Hepatocyte (in vitro differentiated cells): ENCODE measurements at places on chromosomes 1 and 21. TPM values are rescaled to one million over a fixed set of nuclear protein-coding genes. Genes with fewer than 3 reads are reported as not detected.

- DNase-seq = no peak
Observed at GRCh38 chr1:77316966-77317365, 35.1 kb downstream of the AK5 start.

GRCh38 chr1:37238364-37239224 lies 204.3 kb upstream of the GRIK3 start:
- DNase-seq = no peak

GRCh38 chr1:200365897-200366426 lies 43.9 kb downstream of the ZNF281 start:
- DNase-seq = no peak

Gene AADACL3
- polyA plus RNA-seq = not detected in 2 replicates

GRCh38 chr1:239025223-239025622 lies 361.1 kb upstream of the CHRM3 start:
- DNase-seq = no peak

DNA sequence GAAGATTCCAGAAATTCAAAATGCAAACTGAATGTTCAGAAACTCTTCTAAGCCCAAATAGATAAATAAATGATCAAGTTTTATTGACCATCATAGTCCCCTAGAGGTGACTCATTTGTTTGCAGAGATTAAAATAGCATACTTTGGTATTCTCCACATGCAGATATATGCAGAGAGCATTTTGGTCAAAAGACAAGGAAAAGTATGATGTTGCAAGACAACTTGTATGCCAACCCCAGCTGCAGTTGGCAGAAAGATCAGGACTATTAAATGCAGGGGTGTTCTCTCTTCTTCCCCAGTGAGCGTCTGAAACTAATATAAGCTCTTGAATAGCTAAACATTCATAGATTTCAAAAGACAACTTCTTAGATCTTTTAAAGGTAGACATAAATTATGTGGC lies 404.9 kb downstream of the LTN1 start:
- DNase-seq = no peak

- peak; percentile 53 for DNase-seq
Observed at GRCh38 chr1:184222652-184223052, 164.2 kb upstream of the C1orf21 start.

Gene PROK1
- 9.4 and 11.1 TPM in 2 replicates for polyA plus RNA-seq

DNA sequence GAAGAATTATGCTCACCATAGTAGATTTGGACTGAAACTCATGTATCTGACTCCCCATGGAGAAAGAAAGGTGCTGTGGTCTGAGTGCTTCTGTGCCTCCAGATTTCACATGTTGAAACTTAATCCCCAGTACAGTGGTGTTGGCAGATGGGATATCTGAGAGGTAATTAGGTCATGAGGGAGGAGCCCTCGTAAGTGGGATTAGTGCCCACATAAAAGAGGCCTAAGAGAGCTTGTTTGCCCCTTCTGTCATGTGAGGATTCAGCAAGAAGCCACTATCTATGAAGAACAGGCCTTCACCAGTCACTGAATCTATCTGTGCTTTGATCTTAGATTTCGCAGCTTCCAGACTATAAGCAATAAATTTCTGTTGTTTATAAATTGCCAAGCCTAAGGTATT lies 150.1 kb downstream of the PLPP3 start:
- no peak for DNase-seq

DNA sequence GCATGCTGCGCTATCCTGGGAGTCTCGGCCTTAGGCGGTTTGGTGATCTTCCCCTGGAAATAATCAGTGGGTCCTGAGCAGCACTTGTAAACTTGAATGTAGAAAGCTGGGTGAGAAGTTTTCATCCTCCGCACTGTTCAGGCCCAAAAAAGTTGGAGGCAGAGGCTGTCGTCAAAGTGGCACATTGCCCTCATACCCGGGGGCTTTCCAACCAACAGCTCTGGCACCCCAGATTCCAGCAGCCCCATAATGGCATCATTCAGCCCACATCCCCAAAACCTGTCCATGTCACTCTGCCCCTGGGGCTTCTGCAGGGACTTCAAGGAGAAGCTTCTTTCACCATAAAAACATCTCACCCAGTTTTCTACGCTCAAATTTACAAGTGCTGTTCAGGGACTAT lies 59.3 kb downstream of the TOR1AIP2 start:
- DNase-seq = no peak

Gene HSF2BP
- polyA plus RNA-seq = 1.3 and 3.1 TPM in 2 replicates

DNA sequence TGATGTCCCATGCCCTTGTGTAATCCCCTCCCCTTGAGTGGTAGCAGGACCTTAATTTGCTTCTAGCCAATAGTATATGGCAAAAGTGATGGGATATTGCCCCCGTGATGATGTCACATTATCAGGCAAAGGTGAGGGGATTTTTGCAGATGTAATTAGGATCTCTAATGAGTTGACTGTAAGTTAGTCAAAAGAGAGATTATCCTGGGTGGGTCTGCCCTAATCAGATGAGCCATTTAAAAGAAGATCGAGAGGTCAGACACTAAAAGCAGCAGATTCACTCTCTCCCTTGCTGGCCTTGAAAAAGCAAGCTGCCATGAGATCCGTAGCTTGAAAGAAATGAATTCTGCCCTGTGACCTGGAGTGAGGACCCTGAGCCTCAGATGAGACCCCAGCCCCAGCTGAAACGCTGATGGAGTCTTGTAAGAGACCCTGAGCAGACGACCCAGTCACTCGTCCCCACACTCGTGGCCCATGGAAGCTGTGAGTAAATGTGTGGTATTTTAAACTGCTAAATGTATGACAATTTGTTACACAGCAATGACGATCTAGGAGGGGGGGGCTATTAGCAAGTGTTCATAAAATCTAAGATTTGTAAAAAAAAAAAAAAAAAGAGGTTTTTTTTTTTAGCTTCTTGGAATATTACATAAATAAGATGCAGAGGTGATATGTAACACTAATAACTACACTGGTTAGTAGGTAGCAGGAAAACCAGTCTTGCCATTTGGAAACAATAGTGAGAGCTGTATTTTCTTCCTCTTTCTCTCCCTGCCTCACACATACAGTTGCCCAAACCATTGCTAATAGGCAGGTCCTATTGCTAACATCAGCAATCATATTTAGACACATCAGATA lies 50.3 kb upstream of the TARBP1 start:
- no peak for DNase-seq

DNA sequence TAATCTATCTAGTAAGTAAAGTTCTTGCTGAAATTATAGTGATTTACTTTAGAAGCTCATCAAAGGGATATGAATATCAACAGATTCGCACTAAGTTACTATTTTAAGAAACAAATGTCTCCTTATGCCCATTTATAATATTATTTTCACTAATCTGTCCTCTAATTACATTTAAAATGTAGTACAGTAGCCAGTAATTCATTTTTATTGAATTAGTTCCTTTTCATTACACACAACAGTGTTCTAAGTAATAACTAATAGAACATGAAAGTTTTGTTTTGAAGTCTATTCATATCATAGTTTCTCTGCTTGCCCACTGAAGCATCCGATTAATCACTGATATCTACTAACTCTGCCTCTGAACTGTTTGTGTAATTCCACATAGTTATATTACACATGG lies 225.8 kb downstream of the NEGR1 start:
- DNase-seq = no peak

DNA sequence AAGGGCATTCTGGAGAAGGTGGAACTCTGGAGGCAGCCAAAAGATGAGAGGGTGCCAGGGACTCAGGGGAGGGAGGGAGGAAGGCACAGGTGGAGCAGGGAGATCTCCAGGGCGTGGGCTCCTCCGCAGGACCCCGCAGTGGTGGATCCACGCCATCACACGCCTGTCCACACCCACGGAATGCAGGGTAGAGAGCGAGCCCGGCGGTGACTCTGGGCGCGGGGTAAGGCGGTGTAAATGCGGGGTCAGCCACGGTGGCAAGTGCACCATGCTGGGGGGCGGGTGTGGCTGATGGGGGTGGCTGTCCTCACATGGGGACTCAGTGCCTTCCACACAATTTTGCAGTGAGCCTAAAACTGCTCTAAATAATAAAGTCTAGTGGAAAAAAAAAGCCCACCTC lies 105.1 kb upstream of the TTC34 start:
- DNase-seq = no peak

- DNase-seq = no peak
Observed at GRCh38 chr1:78227705-78228635, 182.2 kb downstream of the GIPC2 start.

Gene SPOCD1
- 2.8 and 2.9 TPM in 2 replicates for polyA plus RNA-seq

DNA sequence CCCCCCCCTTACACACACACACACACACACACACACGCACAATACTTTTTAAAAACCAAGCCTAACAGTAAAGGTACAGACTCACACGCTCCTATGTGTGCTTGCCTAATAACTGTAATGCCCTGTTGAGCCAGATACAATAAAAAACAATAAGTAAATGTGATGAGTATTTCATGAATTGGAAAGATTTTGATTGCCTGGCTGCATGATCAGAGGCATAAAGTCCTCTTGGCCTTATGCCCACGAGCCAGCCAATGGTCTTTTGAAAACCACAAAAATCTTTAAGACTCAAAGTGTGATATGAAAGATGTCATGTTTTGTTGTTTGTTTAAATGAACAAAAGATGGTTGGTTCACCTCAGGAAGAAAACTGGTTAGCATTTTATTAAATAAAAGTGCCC lies 441.9 kb upstream of the ZRANB2 start:
- no peak for DNase-seq

DNA sequence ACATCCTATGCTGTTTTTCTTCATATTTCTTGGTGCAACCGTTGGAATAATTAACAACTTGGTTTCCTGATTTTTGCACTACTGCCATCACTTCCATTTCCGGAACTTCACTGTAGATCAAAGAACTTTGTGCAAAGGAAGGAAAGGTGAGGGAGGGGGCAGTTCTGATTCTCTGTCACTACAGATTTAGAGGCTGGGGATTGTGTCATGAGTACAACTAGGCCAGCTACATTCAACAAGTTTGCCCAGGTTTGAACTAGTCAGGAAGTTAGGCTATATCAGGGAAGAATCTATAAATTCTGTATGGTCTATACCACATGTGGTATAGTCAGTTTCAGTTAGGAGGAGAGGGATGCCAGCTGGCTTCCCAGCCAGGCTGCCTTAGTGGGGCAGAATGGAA lies 84.2 kb downstream of the RGL1 start:
- no peak for DNase-seq

Gene SLFNL1
- 0.18 and 1.8 TPM in 2 replicates for polyA plus RNA-seq

Gene C1orf115
- 27.2 and 42.3 TPM in 2 replicates for polyA plus RNA-seq

DNA sequence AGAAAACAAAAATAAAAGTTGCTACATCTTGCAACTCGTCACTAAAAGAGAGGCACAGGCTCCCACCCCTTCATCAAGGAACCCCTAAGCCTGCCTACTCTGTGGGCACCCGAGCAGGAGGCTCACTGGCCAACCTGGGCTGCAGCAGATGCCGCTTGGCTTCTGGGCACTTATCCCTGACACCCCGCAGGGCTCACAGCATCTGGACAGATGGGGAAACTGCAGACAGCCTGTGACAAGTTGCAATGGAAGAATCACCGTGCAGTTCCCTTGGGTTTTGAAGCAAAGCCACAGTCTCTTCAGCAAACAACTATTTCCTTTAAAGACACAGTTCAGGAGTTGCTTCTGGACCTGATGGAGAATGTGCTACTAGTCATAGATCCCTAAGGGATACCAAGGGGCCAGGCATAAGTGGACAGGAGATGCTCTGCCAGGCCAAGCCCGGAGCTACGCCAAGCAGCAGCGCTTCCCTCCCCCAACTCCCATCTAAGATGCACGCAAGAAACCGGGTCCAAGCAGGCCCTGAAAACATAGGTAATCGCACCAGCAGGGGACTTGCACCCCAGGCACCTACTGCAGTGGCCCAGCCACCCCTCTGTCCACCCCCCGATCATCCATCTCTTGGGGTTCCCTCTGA lies 170.6 kb downstream of the NPHP4 start:
- DNase-seq = no peak

Gene KIFAP3
- polyA plus RNA-seq = 15.4 and 18.9 TPM in 2 replicates

Gene INSRR
- polyA plus RNA-seq = not detected in 2 replicates

- DNase-seq = no peak
Observed at GRCh38 chr1:21050031-21050430, 126.7 kb downstream of the EIF4G3 start.

DNA sequence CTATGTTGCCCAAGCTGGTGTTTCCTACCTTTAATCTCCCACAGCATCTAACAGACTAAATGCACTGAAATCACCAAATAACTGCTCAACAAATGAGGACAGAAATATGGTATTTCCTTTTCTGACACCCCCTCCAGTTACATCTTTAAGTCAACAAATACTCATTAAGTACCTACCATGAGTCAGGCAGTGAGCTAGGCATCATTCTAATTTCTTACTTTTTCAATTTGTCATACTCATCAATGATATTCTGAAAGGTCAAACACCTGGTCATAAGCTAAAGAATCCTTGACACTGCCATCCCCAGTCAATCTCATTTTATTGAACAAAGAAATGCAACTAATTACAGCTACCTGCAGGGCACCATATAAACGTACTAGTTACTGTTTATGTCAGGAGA lies 36.6 kb downstream of the LUZP1 start:
- no peak for DNase-seq

- peak; percentile 71 for DNase-seq
Observed at GRCh38 chr1:212237651-212238050, 47.6 kb upstream of the PPP2R5A start.

- DNase-seq = no peak
Observed at GRCh38 chr1:40384413-40384762, 10.9 kb downstream of the SMAP2 start.

DNA sequence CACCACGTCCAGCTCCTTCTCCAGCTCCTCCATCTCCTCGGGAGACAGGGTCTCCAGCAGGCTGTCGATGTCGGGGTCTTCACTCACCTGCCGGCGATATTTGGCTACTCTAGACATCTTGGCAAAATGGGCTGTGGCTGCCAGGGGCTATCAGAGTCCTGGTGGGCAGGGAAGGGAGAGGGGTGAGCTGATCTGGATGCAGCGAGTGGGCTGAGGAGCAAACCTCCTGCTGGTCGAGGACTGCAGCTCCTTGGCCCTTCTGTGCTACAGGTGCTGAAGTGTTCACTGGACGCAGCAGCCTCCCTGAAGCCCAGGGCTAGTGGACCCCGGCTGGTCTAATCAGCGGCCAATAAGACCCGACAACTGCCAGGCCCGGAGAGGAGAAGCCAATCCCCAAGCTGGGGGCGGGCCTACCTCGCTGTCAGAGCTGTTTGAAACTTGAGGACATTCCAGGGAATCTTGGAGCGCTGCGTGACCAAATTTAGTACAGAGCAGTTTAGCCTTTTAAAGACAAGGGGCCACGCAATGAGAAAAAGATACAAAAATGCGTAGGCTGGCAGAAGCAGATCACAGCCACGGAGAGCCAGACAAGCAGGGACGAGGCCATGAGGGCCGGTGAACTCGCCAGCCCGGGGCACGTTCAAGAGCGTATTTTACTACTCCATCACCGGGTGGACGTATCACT lies at the start of gene LMOD1:
LMOD1 (minus strand) TSS at position 325 of the 685 bp plus-strand sequence; CDS start at position 117, 208 bp downstream.
- DNase-seq = peak; percentile 90

GRCh38 chr1:72023063-72023930 lies 259.0 kb downstream of the NEGR1 start:
- DNase-seq = no peak

Gene WDTC1
- polyA plus RNA-seq = 7.3 and 11.0 TPM in 2 replicates

Gene HSD3B2
- 2.2 and 4.6 TPM in 2 replicates for polyA plus RNA-seq
